T-cell (primary cell): ENCODE measurements at places on chromosomes 4 and X.

DNA sequence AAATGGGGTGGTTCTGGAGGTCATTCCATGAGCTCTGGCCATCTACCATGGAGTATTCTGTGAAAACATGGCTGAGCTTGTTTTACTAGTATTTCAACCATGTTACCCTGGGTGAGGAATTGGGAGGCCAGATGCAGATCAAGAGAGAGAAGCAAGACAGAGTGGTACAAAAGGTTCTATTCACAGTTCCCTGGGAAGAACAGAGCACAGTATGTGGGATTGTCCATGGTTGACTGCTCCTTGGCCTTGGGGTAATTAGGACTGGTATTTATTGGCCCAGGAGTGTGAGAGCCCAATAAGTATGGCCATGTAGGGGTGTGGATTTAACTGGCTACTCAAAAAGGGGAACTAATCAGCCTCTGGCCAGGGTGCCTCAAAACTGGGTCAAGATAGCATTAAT, 239.7 kb upstream of the GATB start:
- no peak for DNase-seq

DNA sequence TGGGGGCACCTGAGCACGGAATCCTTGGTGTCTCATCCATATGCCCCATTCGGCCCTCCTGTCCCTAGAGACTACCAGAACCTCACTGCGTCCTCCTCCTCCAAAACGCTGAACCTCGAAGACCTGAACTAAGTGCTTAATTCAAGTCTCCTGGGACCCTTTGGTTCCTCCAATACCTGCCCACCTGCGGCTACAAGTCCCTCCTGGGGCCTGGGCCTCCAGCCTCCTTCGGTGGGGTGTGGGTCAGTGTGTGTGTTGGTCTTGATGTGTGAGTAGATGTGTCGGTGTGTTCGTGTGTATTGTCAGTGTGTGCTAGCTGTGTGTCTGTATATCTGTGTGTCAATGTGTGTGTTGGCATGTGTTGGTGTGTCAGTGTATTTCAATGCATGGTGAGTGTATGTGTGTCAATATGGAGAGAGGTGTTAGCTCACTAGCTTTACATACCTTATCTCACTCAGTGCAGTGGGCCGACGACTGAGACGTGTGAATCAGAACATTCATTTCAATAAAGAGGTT, 2.6 kb upstream of the SEPTIN6 start:
- no peak for DNase-seq

DNA sequence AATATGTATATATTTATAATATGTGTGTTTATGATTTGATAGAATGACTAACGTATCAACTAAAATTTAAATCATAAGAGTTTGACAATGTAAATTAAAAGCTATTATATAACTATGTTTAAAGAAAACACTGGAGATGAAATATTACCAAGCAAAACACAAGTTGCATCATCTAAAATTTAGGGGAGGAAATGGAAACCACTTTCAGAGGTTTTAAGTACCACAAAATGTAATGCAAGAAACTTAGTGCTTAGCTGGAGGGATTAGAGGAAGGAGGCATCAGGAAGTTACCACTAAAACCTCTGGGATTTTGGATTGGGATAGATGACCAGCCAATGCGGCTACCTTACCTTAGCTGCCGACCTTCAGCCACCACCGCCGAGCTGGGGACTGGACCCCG, 1192.1 kb upstream of the PRKX start:
- no peak for DNase-seq

DNA sequence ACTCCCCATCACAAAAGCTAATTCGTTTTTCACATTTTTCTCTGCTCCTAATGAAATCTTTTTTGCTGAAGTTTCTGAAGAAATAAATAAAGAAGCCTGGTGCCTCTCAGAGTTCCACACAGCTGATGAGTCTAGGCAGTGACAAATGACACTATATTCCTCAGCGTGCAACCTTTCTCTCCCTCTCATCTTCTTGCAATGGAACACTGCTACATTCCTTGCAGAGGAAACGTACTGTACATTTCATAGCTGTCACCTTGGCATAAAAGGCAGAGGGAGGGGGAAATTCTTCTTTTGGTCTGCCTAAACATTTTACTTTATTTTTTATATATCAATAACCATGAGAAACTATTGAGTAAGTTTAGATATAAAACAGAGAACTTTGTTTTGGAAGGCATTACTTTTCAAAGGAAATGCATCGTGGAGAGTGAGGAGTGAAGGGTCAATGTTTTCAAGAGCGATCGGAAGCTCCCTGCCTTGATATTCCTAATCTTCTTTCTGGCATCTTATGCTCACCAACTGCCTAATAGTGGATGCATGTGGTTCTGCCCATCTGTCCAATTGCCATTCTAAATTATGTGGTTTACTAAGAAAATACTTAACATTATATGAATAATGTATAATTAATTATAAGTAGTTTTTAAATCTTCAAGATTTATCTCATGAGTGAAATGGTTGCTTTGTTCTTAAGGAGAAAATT, 29.4 kb downstream of the SNCA start:
- DNase-seq: no peak

- no peak for DNase-seq
These were observed 187.0 kb upstream of the S100G start for GRCh38 chrX:16462912-16463311.

DNA sequence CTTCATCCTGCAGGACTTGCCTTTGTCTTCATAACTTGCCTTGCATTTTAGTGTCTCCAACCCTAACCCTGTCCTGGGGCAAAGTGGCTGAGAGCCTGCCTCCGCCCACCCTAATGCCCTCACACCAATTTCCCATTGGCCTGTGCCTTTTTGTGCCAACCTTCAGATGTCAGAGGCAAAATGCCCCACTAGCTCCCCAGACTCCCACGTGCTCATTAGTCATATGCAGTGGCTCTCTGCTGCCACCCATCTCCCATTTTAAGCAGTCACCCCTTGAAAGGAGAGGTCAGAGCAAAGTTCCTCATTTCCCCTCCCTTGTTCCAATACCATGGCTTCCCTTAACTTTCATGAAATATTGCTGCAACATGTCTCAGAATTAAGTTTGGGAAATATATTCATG, 74.8 kb upstream of the PASD1 start:
- peak; percentile 10 for DNase-seq

GRCh38 chrX:30892591-30892990, 3.5 kb upstream of the TAB3 start:
- DNase-seq: no peak

GRCh38 chr4:4689694-4690440, 148.0 kb upstream of the STX18 start:
- no peak for DNase-seq

GRCh38 chr4:77201343-77201742, 44.3 kb downstream of the CCNG2 start:
- DNase-seq: no peak

DNA sequence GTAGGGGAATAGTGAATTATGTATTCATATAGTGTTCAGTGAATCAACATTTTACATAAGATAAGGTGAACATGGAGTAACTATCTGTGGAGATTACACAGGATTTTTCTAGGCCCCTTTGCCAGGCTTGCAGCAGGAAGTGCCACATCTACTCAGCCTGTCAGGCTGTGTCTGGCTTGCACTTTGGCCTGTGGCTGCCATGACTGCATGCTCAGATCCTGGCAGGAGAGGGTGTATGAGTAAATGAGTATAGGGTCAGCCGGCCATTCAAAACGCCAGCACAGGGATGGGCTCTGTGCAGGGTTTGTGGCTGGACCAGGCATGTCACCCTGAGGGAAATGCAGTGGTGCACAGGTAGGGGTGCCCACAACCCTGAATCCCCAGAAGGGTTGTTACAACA, 51.9 kb downstream of the UBQLN2 start:
- no peak for DNase-seq

DNA sequence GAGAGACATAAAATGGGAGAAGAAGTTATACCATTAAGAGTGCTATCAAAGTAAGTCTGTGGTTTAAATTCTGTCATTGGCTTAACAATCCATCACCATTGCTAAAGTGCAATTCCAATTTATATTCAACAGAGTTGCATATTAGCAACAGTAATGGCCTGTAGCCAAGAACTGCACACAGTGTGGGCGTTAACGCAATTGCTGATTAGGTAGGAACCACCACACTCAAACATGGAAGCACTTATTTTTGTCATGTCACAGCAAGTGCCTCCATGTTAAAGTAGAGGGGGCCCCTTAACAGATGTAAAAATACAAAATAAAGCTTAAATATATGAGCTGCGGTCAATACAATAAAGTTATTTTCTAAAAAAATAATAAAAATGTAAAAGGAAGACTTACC, 10.8 kb downstream of the LARP7 start:
- DNase-seq: no peak

GRCh38 chr4:10075158-10075863, 41.3 kb downstream of the WDR1 start:
- no peak for DNase-seq

- no peak for DNase-seq
These were observed 12.7 kb upstream of the SMIM43 start for GRCh38 chr4:121777625-121778024.

DNA sequence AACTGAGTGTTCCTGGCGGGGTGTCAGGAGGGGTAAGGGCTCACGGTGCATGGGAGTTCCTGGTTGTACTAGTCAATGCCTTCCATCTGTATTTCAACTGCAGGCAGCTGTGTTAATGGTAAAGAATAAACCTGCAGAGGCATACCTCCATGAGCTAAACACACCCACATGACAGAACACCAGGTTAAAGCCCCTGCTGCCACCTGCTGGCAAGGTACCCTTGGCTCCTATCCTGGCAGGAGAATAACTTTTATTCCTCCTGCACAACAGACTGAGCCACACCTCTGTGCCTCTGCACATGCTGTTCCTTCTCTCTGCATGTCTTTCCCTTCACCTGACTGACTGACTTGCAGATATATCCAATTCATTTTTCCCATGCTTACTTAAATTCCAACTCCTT, 11.1 kb downstream of the ITIH6 start:
- DNase-seq: peak; percentile 24

- no peak for DNase-seq
These were observed 103.1 kb upstream of the TEX13D start for GRCh38 chrX:124229374-124229773.

DNA sequence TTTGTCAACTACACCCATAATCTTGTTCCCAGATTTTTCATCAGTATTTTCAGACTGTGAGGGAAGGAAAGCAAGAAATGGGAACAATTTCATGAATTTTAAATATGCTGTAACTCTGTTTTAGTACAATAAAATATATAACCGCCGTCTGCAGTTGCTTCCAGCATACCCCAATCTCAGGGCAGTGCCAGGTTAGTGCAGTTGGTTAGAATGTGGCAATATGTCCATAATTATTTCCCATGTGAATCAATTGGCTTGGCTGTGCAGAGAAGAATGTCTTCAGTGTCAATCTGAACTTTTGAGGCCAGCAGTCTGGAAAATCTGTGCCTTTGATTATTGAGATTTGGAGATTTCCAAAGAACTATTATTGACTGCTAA, 5.0 kb upstream of the MMAA start:
- no peak for DNase-seq

- DNase-seq: no peak
These were observed 687.1 kb upstream of the MAGEB2 start for GRCh38 chrX:29528281-29528680.

GRCh38 chr4:166882221-166882620, 352.1 kb downstream of the SPOCK3 start:
- DNase-seq: no peak

DNA sequence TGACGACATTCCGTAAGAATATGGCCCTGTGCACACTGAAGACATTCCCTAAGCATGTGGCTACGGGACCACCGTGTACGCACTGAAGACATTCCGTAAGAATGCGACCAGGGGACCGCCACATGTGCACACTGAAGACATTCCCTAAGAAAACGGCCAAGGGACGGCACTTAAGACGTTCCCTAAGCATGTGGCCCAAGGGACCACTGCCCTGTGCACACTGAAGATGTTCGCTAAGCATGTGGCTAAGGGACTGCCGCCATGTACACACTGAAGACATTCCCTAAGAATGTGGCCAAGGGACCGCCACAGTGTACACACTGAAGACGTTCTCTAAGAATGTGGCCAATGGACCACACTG, 21.4 kb downstream of the DHRSX start:
- DNase-seq: no peak

DNA sequence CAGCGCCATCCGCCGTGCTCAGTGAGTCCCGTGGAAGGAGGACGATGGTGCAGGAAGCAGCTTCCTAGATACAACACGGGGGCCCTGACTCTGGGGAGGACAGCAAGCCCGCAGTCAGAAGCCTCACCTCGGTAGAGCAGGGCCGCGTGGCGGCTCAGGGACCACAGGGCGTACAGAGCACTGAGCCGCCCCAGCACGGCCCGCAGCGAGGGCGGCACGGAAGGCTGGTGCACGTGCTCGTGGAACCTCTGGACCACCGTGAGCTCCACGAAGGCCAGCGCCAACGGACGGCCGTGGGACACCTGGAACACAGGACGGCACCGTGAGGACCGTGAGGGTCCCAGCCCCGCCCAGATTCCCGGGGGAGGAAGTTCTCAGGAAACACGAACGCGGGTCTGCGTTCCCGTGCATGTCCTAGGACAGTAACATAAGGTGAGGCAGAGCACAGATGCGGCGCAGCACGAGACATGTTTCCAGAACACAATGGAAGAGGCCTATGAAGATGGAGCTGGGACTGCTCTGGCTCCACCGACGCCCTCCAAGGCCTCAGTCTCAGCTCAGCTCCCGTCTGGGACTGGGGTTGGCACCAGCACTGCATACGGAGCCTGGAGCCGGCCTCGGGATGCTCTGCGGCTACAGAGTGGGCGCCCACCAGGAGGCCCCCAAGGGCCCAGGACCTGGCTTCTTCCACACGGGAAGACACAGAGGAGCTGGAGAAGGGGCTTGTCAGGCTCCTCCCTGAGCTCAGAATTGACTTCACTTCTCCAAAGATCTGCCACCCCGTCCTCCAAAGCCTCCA, 65.5 kb downstream of the ACOX3 start:
- DNase-seq: no peak

- no peak for DNase-seq
These were observed 306.5 kb downstream of the CAMK2D start for GRCh38 chr4:113455061-113455460.

- no peak for DNase-seq
These were observed 10.0 kb downstream of the CLCN4 start for GRCh38 chrX:10166731-10167151.

GRCh38 chr4:109295081-109295480, 7.4 kb downstream of the COL25A1 start:
- no peak for DNase-seq

GRCh38 chr4:25984796-25985195, 70.8 kb downstream of the SMIM20 start:
- DNase-seq: no peak

- no peak for DNase-seq
These were observed 32.5 kb downstream of the FTHL17 start for GRCh38 chrX:31039327-31039711.

DNA sequence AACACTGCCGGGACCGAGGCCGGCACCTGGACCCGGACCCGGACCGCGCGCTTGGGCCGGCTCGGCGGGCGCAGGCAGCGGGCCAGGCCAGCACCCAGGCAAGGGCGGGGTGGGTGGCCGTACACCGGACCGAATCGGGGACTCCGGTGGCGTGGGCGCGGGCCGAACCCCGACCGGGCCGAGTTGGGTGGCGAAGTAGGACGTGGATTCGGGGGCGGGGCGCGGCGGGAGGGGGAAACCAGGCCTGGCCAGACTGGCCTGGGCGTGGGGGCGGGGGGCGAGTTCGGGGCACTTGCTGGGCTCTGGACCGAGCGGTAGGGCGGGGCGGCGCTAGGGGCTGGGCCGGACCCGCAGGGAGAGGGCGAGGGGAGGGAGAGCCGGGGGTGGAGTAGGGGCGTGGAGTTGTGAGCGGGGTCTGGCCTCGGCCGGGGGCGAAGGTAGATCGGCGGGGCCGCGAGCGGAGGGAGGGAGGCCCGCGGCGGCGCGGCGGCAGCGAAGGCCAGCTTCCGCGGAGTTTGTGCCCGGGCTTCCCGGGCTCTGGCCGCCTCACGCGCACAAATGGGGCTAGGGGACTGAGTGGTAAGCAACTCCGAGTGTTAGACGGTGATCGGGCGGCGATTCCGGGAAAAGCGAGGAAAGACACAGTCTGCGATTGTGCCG, 1.8 kb upstream of the BCORL1 start:
- no peak for DNase-seq
